ENCODE measurements at places on chromosomes 4 and X.

- DNase-seq: no peak
These were observed 1392.9 kb downstream of the ARAP2 start for GRCh38 chr4:34851411-34851810.

DNA sequence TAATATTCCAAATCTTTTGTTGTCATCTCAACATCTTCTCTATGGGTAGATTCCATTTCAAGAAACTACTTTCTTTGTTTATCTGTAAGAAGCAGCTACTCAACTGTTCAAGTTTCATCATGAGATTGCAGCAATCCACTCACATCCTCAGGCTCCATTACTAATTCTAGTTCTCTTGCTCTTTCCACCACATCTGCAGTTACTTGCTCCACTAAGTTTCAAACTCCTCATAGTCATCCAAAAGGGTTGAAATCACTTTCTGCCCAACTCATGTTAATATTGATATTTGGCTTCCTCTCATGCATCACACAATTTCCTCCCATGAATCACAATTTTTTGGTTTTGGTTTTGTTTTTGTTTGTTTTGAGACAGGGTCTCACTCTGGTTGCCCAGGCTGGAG is 35.7 kb downstream of the ADH5 start:
- DNase-seq: no peak

DNA sequence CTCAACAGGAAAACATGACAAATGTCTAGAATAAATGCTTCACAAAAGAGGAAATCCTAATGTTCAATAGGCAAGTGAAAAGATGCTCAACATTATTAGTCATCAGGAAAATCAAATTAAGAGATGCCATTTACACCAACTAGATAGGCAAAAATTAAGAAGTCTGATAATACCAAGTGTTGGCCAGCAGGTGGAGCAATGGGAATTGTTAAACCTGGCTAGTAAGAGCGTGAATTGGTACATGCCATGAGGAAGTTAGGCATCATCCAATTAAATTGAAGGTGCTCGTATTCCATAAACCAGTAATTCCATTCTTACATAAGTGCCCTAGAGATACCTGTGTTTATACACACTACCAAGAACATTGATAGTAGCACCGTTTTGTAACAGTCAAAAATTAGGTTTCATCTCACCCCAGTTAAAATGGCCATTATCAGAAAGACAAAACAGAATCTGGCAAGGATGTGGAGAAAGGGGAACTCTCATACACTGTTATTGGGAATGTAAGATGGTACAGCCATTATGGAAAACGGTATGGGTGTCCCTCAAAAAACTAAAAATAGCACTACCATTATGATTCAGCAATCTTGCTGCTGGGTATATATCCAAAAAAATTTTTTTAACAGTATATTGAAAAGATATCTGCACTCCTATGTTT is 14.0 kb upstream of the ZCCHC18 start:
- DNase-seq: no peak

GRCh38 chr4:80072228-80072743 is 743 bp downstream of the ANTXR2 start:
- DNase-seq: no peak

DNA sequence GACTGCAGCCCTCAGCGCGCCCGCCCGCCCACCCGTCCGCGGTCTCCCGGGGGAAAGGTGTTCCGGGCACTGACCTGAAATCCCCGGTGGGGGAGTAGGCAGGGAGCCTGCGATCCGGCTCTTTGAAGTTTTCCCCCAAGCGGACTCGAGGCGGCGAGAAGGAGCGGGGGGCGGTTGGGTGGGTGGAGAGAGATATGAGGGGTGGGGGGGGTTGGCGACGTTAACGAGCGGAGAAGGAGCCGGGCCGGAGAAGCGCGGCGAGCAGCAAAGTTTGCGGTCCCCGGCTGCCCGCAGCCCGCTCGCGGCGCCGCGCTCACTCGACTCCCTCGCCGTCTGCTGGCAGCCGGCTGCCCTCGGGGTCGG is 636 bp downstream of the BCOR start:
- no peak for DNase-seq

GRCh38 chr4:166895771-166896170 is 338.5 kb downstream of the SPOCK3 start:
- no peak for DNase-seq

DNA sequence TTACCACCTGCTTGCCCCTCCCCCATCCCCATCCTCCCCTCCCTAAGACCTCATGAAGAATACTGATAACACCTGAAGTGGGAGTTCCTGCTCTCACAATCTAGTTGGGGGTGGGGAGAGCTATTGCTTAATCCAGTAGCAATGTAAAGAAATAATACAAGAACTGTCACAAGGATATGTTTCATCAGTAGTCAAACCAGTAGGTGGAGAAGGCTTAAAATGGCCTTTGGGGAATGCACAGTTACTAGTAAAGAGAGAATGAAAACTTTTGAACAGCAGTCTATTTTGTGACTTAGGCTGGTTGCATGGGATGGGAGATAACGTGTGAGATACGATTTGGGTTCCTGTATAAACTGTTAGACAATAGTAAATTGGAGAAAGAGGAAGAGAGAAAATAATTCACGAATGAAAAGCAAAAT is 6.0 kb downstream of the GALNT7 start:
- DNase-seq: no peak

DNA sequence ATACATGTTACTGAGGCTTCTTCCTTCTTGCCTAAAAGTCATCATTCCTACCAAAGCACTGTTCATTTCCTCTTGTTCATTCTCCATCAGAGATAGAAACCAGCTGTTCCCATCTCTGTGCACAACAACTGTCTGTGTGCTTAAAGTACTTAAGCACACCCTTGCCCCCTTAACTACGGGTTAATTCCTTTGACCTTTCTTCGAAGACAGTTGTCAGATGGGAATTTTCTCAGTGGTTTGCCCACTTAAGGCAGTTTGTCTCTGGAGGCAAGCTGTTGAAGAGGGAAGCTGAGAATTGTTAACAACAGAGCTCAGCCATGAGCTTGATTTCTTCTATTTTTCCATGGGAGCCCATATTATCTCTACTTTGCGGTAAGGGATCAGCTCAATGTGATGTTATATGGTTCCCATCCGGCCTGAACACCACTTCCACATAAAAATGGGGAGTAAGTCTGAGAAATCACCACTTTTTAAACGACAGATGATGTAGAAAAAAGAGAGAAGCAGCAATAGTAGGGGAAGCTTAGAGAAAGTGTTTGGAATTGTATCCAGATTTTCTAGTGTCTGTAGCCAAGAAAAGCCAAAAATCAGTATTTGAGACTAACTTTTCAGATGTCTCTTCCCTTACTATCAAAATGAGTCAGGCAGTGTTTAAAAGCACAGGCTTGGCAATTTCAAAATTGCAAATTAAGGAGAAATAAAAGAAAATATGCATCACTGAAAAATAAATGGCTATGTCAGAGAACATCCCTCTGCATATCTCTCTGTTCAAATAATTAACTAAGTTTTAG is 194.4 kb downstream of the SLIT2 start:
- DNase-seq: no peak

All from stimulated activated CD8-positive, alpha-beta memory T cell treated with anti-CD3 and anti-CD28 coated beads, Interleukin-15, amount 100 ng/mL, for 24 hours (primary cell).